ENCODE measurements at places on chromosomes 3 and 15. TPM values are rescaled to one million over a fixed set of nuclear protein-coding genes. Genes with fewer than 3 reads are reported as not detected.

The MST1 gene
- 397 TPM for polyA plus RNA-seq

The TMEM207 gene
- polyA plus RNA-seq, result 15.4 TPM

The COL8A1 gene
- polyA plus RNA-seq, result 5.4 TPM

GRCh38 chr3:43291546-43291945 is 5.2 kb downstream of the SNRK start:
- DNase-seq, result no peak

DNA sequence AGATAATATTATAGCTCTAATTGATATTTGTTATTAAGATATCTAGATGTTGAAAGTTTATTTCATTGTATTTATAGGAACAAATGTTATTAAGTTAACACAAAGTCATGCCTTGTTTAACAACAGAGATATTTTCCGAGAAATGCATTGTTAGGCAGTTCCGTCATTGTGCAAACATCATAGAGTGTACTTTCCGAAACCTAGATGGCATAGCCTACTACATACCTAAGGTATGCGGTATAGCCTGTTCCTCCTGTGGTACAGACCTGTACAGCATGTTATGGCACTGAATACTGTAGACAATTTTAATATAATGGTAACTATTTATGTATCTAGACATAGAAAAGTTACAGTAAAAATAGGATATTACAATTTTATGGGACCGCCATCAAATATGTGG is 114.3 kb downstream of the NAALADL2 start:
- DNase-seq, result no peak

Data from left renal cortex interstitium (tissue), 4 donors.